ENCODE measurements at places on chromosomes 16 and 17.

DNA sequence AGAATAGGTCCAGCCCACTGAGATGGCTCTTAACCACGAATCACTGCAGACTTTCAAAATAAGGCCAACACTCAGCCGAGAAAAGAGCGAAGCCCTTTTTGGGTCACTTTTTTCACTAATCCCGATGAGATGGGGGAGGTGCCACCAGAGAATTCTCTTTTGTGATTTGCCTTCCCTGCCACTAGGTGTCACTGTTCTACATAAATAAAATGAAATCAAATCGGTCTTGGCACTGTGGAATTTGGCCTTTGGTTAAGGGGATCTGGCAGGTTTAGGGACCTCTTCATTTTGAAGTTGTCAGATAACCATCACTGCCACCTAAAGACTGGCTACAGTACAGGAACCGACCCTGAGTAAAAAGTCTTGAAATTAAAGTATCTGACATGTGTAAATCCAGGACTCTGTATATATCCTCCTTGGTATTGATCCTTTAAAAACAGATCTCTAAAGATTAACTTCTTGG lies 147.0 kb downstream of the HS3ST4 start:
- peak; percentile 51 for DNase-seq

GRCh38 chr16:11187522-11188023 lies 68.4 kb downstream of the SOCS1 start:
- no peak for DNase-seq

DNA sequence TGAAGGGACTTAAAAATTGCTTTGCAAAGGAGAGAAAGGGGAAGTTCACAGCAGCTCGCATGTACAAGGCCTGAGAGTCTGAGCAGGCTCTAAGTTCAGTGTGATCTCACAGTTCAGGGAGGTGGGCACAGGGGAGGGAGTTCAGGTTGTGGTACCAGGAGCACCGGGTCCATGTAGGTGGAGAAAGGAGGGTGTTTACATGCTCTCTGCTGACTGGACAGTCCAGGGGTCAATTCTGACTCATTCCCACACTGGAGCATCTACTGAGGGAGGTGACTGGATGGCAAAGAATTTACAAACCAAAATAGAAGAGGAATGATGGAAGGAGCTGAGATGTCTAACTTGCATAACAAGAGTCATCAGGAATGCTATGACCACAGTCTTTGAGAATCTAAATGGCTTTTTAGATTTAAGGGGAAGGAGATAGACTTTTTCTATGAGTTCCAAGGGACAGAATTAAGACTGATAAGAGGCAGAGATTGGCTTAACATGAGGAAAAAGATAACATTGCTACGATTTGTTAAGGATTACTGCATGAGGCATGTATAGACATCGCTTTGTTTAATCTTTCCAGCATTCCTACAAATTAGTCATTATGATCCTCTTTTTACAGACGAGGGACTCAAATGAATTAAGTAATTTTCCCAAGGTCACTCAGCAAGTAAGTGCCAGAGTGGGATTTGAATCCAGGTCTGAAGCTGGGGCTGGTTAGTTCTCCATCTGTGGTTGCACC lies 29.9 kb downstream of the MIS12 start:
- no peak for DNase-seq

GRCh38 chr16:3727806-3728381 lies 10.6 kb upstream of the TRAP1 start:
- DNase-seq: no peak

GRCh38 chr17:61239953-61240352 lies 159.7 kb upstream of the TBX2 start:
- no peak for DNase-seq

DNA sequence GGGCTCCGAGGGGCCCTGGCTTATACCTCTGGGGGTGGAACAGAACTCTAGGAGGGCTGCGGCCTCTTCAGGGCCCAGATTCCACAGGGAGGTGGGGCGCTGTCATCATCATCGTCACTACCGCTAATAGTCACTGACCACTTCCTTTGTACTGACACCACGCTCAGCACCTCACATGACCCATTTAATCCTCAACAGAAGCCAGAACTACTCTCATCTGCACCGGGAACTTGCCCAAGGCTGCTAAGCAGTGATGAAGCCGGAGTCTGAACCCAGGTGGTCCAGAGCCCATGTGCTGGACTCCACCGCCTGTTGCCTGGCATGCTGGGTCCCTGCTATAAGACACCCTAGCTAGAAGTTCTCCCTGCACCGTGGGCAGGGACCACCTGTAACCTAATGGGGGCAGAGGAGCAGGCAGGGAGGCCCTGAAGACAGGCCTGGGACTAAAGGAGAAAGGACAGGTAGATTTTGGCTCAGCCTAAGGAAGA lies 12.0 kb downstream of the UNC13D start:
- peak; percentile 85 for DNase-seq

GRCh38 chr17:29835435-29836351 lies 94.3 kb downstream of the SSH2 start:
- no peak for DNase-seq

GRCh38 chr17:36059406-36059805 lies 4.7 kb upstream of the CCL18 start:
- no peak for DNase-seq
